ENCODE measurements at places on chromosomes 12 and 14.

- no peak for DNase-seq
These were observed 24.8 kb upstream of the TEAD4 start for GRCh38 chr12:2934371-2934770.

DNA sequence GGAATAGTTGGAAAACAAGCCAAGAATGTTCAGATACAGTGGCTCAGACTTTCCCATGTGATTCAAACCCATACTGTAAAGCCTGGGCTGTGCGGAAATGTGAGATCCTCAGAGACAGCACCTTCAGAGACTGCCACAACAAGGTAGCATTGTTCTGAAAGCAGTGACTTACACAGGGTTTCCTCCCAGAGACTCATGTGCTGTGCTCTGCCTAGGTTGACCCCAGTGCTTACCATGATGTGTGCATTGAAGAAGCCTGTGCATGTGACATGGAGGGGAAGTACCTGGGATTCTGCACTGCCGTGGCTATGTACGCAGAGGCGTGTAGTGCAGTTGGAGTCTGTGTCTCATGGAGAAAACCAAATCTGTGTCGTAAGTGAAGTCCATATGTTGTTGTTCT, 219.4 kb downstream of the LRRK2 start:
- DNase-seq, result no peak

- DNase-seq, result no peak
These were observed 333.9 kb upstream of the LMO3 start for GRCh38 chr12:16939871-16940306.

DNA sequence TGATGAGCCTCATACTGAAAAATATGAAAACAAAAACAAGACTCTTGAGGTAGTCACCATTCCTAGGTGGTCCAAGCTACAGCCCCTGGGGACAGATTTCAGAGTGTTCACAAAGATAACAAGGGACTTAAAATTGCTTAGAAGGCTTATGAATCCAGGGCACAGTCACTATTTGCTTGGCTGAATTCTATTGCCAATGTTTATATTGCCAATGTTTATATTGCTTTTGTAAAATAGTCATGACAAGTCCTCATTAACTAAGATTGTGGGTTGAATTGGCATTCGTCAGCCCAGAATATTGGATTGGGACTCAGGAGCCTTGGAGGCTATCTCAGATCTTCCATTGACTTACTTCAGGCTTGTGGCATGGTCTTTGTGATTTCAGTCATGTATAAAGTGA, 6.4 kb downstream of the TMEM117 start:
- DNase-seq, result no peak

DNA sequence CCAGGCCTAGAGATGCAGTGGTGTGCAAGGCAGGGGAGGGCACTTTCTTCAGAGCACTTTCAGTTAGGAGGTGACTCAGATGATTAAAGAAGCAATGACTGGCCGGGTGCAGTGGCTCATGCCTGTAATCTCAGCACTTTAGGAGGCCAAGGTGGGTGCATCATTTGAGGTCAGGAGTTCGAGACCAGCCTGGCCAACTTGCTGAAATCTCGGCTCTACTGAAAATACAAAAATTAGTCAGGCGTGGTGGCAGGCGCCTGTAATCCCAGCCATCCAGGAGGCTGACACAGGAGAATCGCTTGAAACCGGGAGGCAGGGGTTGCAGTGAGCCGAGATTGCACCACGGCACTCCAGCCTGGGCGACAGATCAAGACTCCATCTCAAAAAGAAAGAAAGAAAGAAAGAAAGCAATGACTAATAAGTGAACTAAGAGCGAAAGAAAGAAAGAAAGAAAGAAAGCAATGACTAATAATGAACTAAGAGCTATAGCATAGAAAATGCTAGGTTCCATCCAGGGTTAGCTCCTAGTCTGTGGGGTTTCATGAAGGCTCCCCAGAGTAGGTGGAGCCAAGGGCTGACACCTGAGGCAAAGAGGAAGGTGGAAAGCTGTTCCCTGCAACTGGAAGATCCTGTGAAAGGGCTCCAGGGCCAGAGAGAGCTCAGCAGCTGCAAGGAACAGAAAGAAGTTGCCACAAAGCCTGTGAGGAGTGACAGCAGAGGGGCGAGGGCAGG, 334.5 kb downstream of the CACNA1C start:
- no peak for DNase-seq

DNA sequence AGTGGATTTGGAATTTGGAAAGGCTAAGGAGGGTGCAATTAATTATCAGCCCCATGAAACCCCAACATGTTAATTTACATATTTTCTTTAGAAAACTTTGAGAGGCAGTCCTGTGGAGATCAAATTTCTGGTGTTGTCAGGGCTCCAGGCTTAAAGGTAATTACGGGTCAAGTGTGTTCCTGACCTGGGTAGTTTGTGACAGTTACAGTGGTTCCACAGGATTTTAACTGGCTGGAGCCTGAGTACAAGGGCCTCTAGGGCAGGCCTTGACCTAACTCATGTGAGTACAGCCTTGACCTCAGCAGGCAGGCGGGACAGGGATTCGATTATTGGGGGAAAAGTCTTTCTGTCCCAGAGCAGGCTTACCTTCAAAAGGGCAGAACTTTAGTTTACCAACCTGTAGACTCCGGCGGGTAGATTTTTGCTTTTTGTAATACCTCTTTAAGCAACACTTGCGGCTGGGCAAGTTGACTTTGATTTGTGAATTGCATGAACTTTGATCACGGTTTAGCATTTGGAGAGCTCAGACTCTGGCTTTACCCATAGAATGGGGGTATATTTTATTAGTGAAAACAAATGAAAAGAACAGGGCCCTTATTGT, 8.4 kb upstream of the PPTC7 start:
- DNase-seq, result no peak

DNA sequence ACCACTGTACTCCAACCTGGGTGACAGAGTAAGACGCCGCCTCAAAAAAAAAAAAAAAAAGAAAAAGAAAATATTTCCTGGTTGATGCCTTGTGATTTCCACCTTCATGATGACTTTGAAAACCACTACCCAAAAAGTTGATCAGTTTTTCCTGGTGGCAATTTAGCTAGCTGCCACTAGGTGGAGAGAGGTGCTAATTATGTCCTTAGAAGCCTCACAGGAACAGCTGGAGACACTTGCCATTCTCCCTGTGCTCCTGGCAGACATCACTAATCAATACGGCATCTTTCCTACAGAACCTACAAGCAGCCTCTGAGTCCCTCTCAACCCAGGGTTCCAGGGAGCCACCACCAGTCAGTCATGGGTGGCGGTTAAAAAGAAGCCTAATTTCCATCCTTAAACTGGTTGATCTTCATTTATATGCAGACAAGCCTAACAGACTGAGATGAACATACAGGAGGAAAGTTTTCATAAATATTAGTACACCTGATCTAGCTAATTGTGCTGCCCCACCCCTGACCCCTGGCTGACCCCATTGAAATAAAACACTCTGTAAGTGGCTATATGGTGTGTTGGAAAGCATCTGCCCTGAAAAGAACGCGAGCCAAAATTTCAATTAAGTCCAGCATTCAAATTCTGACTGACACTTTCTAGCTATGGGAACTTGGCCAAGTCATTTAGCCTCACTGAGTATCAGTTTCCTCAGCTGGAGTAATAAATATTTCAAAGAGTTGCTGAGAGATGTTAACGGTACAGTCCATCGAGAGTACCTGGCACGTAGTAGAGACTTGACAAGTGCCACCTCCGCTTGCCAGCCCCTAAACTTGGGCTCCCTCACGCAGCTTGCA, 6.2 kb upstream of the OAS1 start:
- no peak for DNase-seq

- no peak for DNase-seq
These were observed 87.8 kb downstream of the DDX51 start for GRCh38 chr12:132056320-132056719.

GRCh38 chr12:51399891-51400290, 8.7 kb upstream of the GALNT6 start:
- no peak for DNase-seq

GRCh38 chr12:67426067-67426466, 156.9 kb downstream of the CAND1 start:
- DNase-seq, result no peak

DNA sequence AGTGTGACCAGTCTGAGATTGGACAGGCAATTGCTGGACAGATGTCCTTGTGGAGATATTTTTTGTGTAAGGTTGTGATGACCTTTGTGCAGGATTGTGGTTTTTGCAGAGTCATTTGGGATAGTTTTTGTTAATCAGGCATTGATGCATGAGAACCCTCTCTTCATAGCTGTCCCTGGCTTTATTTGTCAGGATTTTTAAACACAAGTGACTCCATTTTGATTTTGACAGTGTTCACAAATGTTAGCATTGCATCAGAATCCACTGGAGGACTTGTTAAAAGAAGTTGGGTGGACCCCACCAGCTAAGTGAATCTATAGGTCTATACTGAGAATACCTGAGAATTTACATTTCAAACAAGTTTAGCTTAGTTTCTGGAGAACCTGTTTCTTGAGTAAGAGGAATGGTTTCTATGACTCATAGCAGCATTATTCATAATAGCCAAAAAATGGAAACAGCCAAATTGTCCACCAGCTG, 11.8 kb downstream of the FNTB start:
- no peak for DNase-seq

- DNase-seq, result peak; percentile 85
These were observed 35.3 kb downstream of the PITPNM2 start for GRCh38 chr12:123115409-123116121.

- no peak for DNase-seq
These were observed 4.8 kb downstream of the CRACR2A start for GRCh38 chr12:3747976-3748619.

GRCh38 chr12:100953217-100953616, 158.6 kb downstream of the ANO4 start:
- no peak for DNase-seq

DNA sequence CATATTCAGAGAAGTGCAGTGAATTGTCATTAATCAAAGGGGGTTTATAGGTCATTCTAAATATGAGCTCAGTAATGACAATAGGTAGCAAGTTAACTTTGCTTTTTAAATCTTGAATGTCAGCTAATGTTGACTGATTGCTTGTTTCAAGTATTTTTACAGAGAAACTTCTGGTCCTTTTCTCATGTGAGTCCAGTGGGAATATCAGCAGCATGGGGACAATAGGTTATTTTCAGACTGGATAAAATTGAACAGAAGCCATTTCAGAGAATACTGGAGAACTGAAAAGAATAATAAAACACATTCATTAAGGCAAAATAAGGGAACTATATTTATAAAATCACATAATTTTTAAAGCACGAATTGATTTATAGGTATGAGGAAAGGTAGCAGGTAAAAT, 78.7 kb downstream of the FUT8 start:
- no peak for DNase-seq

DNA sequence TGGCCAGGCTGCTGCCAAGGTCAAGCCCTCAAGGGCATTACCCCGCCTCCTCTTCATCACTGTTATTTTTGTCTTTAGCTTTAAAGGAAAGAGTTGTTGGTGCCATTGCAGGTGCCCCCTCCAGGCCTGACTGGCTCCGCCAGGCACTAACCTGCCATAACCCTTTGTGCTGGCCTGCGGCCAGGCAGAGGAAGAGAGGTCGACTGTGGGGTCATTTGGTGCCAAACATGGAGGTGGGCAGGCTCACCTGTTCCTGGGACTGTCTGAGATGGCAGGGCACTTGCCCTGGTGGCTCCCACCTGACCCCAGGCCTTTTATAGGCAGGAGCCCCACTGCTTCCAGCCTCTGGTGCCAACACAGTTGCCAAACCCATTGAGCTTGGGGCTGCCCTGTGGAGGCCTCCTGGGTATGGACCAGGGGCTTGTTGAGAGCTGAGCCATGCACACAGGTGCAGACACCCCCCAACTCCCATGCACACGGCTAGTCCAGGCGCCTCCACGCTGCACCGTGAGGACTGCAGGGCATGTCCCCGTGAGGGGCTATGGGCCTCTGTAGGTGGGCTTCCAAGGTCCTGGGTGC, 29.4 kb upstream of the PLD4 start:
- peak; percentile 49 for DNase-seq

DNA sequence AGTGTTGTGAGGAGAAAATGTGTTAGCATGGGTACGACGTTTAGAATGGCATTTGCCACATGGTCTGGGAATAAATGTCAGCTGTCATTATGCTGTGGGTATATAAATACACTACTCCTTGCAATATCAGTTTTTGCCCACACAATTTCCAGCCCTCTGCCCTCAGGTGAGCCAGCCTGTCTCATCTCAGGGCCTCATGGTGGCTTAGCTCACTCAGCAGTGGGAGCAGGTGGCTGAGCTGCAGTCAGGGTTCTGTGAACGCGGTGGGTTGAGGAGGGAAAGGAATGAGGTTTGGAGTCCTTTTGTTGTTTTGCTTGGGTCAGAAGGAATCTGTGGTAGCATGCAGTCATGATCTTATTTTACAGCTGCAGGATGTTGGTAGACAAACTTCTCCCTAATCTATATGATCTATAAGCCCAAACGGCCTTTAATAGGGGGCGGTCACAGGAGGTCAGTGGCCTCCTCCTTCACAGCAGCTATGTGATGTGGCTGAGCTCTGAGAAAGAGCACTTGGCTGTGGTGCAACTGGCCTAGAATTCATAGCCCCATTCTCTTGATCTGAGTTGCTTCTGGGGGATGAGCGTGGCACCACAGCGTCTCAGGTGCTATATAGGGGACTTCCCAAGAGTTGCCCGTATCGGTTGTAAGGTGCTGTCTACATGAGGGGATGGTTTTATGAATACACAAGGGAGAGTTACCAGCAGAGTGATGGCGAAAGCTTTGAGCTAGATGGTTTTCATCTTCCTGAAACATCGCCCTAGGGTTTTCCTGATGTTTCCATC, 27.8 kb upstream of the KCNA5 start:
- DNase-seq, result no peak

- no peak for DNase-seq
These were observed 274.9 kb upstream of the RTL1 start for GRCh38 chr14:101178184-101179072.

GRCh38 chr14:69711881-69712560, 54.9 kb upstream of the SRSF5 start:
- DNase-seq, result no peak

DNA sequence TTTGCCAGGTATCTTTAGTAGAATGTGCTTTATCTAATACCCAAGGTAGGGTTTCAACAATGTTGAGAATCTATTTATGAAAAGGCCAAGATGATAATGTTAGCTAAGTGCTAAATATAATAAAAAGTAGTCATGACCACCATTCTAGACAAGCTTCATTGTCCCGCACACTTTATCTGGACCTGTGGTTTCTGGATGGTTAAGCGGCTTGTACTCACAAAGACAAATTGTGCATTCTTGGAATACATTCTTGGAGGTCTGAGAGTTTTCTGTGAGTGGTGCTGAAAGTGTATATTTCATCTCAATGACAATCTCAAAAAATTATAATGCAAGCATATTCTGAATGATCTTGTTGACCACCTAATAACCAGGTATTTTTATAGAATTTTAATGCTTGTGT, 646.9 kb downstream of the DIO2 start:
- DNase-seq, result no peak

- no peak for DNase-seq
These were observed 12.0 kb upstream of the SERPINA3 start for GRCh38 chr14:94600148-94600545.

DNA sequence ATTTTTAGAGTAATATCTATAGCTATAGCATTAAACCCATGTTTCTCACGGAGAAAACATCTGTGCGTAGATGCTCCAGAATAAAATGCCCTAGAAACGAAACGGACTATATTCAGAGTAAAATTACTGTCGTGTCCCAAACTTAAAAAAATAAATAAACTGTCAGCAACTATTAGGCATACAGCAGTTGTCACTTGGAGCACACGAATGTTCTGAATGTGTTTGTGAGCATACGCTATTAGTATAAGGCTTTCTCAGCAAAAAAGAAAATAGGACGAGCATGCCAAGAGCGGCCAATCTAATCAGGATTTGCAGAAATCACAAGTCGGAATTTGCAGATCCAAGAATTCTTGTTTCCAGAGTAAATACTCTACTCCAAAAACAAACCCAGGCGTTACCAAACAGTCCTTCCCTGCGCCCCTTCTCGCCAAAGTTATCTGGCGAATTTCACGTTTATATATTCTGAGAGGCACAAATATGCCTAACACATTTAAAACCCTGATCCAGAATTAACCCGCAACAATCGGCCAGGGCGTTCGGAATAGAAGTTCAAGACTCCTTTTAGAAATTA, 836 bp downstream of the PTPN21 start:
- DNase-seq, result no peak
